Activated naive CD8-positive, alpha-beta T cell treated with anti-CD3 and anti-CD28 coated beads, Interleukin-2, amount 10 ng/mL, durations not matched to agents 7 days and 5 days (primary cell): ENCODE measurements at places on chromosomes 6 and 20. TPM values are rescaled to one million over a fixed set of nuclear protein-coding genes. Genes with fewer than 3 reads are reported as not detected.

- H3K27me3 ChIP-seq = no peaks in the 10 kb centered on the region
- no peak overlapping the region for H3K4me3 ChIP-seq
- H3K27ac ChIP-seq = peak overlapping the region; percentile 70
These were observed 198.5 kb upstream of the TAB2 start for GRCh38 chr6:149118737-149119653.

DNA sequence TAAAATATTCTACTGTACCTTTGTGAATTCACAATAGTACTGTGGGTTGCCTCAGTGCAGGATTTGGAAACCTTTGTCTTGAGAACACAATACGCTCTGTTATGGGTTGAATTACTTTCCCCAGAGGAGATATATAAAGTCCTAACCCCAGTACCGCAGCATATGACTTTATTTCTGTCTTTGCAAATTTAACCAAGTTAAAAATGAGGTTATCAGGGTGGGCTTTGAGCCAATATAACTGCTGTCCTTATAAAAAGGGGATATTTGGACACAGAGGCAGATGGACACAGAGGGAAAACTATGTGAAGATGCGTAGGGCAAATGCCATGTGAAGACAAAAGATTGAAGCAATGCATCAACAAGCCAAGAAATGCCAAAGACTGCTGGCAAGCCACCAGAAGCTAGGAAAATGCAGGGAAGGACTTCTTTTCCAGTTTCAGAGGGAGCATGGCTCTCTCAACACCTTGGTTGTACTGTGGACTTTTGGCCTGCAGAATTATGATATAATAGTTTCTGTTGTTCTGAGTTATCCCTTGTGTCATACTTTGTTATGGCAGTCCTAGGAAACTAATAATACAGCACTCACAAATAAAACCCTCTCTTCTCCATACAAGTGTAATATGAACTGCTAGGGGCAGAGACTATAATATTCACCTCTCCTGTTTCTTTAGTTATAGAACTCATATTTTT is 292.6 kb upstream of the SPTLC3 start:
- H3K27me3 ChIP-seq = no peaks in the 10 kb centered on the region
- no peaks in the 10 kb centered on the region for H3K36me3 ChIP-seq
- DNase-seq = no peak
- no peaks in the 10 kb centered on the region for H3K4me1 ChIP-seq
- H3K27ac ChIP-seq = no peak overlapping the region

DNA sequence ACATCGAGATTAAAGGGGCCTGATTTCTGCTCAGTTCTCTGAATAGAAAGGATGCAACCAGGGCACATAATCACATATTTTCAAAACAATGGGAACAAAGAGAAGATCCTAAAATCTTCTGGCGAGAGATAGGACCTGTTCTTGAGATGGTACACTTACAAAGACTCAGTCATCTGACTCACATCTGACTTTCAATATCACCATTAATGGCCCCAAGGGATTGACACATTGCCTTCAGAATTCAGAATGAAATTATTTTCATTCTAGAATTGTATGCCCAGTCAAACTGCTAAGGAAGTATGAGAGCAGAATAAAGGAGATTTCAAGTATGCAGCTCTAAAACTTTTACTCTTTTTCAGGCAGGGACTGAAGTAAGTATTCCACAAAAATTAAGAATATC is 240.7 kb upstream of the POU3F2 start:
- H3K27ac ChIP-seq = no peak overlapping the region
- no peaks in the 10 kb centered on the region for H3K27me3 ChIP-seq
- H3K36me3 ChIP-seq = no peaks in the 10 kb centered on the region
- no peak for DNase-seq
- H3K4me1 ChIP-seq = no peaks in the 10 kb centered on the region

- no peaks in the 10 kb centered on the region for H3K4me1 ChIP-seq
- no peak for DNase-seq
- no peaks in the 10 kb centered on the region for H3K27me3 ChIP-seq
- H3K36me3 ChIP-seq = peaks cover 40% of the 10 kb centered on the region
- no peak overlapping the region for H3K27ac ChIP-seq
These were observed 35.9 kb downstream of the CDC40 start for GRCh38 chr6:110216140-110216539.

DNA sequence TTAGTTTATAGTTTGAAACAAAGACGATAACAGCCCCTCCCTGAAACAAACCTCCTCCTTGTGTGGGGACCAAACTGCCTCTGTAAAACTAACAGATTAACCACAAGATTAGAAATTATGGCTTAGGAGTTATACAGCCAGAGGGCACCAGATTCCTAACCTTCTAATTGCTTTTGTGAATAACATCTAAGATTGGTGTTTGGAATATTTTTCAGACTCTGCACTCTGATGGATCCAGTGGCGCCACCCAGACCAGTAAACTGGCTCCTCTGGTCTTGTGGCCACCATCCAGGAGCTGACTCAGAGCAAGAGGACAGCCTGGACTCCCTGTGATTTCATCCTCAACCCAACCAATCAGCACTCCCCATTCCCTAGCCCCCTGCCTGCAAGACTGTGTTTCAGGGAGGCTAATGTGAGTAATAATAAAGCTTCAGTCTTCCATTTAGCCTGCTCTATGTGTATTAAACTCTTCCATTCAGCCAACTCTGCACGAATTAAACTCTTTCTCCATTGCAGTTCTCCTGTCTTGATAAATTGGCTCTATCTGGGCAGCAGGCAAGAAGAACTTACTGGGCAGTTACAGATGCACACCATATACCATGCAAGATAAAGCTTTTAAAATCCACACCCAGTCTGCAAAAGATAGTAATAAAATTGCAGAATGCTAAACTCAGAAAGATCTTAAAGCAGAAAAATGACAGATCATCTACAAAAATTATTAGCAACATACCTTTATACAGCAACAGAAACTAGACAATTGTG is 58.5 kb upstream of the SLC22A16 start:
- H3K27ac ChIP-seq = no peak overlapping the region
- H3K4me3 ChIP-seq = no peak overlapping the region
- H3K4me1 ChIP-seq = peaks cover 18% of the 10 kb centered on the region
- H3K27me3 ChIP-seq = peaks cover 15% of the 10 kb centered on the region
- H3K36me3 ChIP-seq = peaks cover 4% of the 10 kb centered on the region

- peaks cover 25% of the 10 kb centered on the region for H3K36me3 ChIP-seq
- no peak overlapping the region for H3K27ac ChIP-seq
- H3K27me3 ChIP-seq = no peaks in the 10 kb centered on the region
- no peak for DNase-seq
These were observed 31.3 kb downstream of the TTI1 start for GRCh38 chr20:38001981-38002380.

GRCh38 chr20:58077282-58077681 is 151.2 kb downstream of the ANKRD60 start:
- DNase-seq = no peak
- H3K36me3 ChIP-seq = no peaks in the 10 kb centered on the region

DNA sequence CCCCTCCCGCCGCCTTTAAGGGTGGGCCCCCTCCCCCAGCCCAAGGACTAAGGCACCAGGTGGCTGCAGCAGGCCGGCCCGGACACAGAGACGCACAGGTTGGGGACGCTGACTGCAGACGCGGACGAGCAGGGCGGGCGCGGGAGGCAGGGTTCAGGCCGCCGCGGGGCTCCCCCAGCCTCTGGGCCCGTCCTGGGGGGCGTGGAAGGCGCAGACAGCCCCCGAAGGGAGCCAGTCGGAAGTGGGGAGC is 9.3 kb downstream of the DUSP15 start:
- H3K36me3 ChIP-seq = no peaks in the 10 kb centered on the region
- H3K4me3 ChIP-seq = peak overlapping the region; percentile 23
- peaks cover 29% of the 10 kb centered on the region for H3K4me1 ChIP-seq
- H3K27ac ChIP-seq = no peak overlapping the region
- H3K27me3 ChIP-seq = peaks cover 35% of the 10 kb centered on the region

- peaks cover 7% of the 10 kb centered on the region for H3K4me1 ChIP-seq
- H3K27me3 ChIP-seq = peaks cover 7% of the 10 kb centered on the region
- H3K4me3 ChIP-seq = no peak overlapping the region
- peak; percentile 81 for DNase-seq
- no peaks in the 10 kb centered on the region for H3K36me3 ChIP-seq
These were observed 2.1 kb upstream of the COL20A1 start for GRCh38 chr20:63290677-63291472.

GRCh38 chr20:50992733-50993457 is 30.0 kb downstream of the KCNG1 start:
- no peak overlapping the region for H3K27ac ChIP-seq
- H3K36me3 ChIP-seq = no peaks in the 10 kb centered on the region

GRCh38 chr6:85134172-85134571 is 315.7 kb upstream of the NT5E start:
- H3K4me3 ChIP-seq = no peak overlapping the region
- no peaks in the 10 kb centered on the region for H3K4me1 ChIP-seq
- DNase-seq = no peak
- H3K36me3 ChIP-seq = no peaks in the 10 kb centered on the region

GRCh38 chr20:45985573-45985972 is 13.6 kb upstream of the ZNF335 start:
- no peaks in the 10 kb centered on the region for H3K36me3 ChIP-seq
- peaks cover 6% of the 10 kb centered on the region for H3K4me1 ChIP-seq
- peaks cover 35% of the 10 kb centered on the region for H3K27me3 ChIP-seq
- H3K27ac ChIP-seq = no peak overlapping the region
- no peak for DNase-seq

OXT gene
- total RNA-seq = 0.68 TPM

THEMIS gene
- total RNA-seq = 155 TPM

NINL gene
- 2.2 TPM for total RNA-seq

MROH8 gene
- 2.5 TPM for total RNA-seq

OPRM1 gene
- not detected for total RNA-seq

SLC13A3 gene
- total RNA-seq = 0.26 TPM

RAB5IF gene
- total RNA-seq = 76.1 TPM

CBLN4 gene
- not detected for total RNA-seq
